Calu3 (cell line): ENCODE measurements at places on chromosomes 11 and 22. TPM values are rescaled to one million over a fixed set of nuclear protein-coding genes. Genes with fewer than 3 reads are reported as not detected.

The LRRC56 gene
- total RNA-seq, result 2.2 and 2.6 TPM in 2 replicates

The OR52H1 gene
- total RNA-seq, result not detected in 2 replicates

DNA sequence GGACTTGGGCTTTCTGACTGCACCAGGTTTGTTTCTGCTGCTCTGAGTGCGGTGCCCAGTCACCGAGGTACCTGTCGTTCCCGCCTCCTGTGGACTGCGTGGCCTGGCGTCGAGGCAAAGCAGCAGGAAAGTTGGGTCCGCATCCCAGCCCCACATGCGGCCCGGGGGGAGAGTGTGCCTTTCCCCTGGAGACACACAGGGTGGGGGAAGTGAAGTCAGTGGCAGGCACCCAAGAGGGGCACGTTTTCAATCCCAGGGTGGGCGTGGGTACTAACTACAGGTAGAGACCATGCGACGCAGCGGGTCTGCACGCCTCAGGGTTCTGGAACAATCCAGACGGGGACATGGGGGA is 25.3 kb upstream of the GRAMD4 start:
- DNase-seq, result no peak

DNA sequence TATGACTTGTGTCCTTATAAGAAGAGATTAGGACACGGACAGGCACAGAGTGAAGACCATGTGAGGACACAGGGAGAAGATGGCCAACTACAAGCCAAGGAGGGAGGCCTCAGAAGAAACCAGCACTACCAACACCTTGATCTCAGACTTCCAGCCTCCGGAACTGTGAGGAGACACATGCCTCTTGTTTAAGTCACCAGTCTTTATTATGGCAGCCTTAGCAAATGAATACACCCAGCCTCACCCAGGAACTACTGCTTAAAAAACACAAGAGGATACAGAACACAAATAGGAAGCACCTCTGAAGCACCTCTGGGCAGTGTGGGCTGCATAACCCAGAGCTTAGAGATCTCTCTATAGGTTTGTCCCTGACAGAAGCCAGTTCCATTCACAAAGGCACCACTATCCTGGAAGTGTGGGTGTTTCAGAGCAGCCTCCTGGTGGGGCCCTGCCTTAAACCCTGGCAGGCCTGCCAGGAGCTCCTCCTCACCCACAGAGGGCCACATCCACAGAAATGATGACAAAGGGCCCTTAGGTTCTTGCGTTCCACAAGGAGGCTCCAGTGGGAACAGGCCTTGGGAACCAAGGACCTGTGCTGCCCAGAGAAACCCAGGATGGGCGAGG is 58.8 kb downstream of the CHRDL2 start:
- no peak for DNase-seq

DNA sequence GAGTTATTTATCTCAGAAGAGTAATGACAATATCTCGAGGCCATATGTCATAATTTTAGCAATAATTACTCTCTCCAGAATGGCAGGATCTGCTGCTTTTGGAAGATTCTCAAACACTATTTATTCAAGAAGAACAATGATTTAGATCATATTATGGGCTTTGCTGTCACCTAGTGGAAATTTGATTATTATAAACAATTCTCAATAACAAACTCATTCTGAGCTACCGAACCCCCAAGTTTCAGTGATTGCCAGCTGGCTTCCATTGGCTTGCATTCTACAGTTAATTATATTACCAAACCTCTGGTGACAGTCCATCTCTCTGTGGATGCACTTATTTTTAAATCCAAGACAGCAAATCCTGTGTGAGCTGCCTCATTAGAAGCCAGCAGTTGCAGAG is 27.9 kb upstream of the SLC36A4 start:
- no peak for DNase-seq

- peak; percentile 68 for DNase-seq
Observed at GRCh38 chr11:35173011-35173511, 34.1 kb downstream of the CD44 start.

DNA sequence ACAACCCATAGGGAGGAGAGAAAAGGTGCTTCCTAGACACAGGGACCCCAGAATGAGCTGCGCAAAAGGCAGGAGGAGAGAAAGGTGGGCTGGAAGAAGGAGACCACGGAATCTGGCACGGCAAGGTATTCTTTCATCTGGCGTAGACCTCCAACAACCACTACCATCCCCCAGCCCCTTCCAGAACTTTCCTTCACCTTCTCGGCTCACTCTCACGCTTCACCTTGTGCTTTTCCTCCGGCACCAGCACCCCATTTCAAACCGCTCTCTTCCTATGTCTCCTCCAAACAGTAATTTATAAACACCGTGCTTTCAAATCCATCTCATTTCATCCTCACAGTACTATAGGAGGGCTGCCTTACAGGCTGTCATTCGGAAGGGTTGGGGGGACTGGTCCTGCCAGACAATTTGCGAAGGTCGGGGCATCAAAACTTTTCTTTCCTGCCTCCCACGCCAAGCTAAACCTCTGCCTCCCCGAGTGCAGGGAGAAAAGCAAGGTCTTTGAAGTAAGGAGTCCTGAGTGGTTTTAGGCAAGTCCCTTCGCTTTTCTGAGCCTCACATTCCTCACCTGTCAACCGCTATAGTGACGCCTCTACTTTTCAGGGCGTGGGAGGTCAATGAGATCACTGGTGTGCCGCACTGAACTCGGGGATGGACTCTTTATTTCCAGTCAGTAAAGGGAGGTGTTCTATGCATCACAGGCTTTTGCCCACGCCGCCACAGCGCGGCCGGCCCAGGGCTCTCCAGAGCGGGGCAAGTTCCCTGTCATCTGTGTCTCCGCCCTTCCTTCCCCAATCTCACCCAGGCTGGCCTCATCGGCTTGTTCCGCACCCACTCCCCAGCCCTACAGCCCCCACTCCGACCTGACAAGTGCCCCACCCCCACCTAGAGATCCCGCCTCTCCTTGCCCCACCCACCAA is 800 bp downstream of the KCTD21 start:
- no peak for DNase-seq

DNA sequence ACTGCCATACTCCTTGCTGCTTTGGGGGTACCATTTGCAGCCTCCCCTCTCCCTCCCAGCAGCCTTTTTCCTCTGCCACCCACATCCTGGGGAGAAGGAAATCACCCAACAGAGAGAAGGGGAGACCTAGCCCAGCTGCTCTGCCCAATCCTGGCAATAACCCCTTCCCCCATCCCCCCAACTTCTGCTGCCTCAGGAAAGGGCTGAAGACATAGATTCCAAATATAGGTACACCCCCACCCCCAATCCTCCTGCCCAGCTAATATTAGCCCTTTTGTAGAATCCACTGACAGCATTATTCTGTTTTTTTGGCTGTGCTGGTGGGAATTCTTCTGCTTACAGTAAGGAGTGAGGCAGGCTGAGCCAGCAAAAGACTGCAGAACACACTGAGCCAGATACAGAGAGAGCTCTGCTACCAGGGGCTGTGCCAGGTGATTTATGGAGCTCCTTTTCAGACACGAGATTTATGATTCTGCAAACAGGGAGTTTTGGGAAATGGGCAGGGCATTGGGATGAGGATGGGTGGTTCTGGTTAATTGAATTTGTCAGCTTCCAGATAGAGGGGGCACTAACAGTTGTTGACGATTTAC is 164.0 kb downstream of the TENM4 start:
- DNase-seq, result no peak
